Effector CD8-positive, alpha-beta T cell (primary cell): ENCODE measurements at places on chromosomes 16 and 17.
A peak's percentile ranks its signal among the peaks of the same experiment; 100 is the strongest.

- DNase-seq = no peak
Observed at GRCh38 chr16:81592353-81592866, 147.8 kb downstream of the CMIP start.

DNA sequence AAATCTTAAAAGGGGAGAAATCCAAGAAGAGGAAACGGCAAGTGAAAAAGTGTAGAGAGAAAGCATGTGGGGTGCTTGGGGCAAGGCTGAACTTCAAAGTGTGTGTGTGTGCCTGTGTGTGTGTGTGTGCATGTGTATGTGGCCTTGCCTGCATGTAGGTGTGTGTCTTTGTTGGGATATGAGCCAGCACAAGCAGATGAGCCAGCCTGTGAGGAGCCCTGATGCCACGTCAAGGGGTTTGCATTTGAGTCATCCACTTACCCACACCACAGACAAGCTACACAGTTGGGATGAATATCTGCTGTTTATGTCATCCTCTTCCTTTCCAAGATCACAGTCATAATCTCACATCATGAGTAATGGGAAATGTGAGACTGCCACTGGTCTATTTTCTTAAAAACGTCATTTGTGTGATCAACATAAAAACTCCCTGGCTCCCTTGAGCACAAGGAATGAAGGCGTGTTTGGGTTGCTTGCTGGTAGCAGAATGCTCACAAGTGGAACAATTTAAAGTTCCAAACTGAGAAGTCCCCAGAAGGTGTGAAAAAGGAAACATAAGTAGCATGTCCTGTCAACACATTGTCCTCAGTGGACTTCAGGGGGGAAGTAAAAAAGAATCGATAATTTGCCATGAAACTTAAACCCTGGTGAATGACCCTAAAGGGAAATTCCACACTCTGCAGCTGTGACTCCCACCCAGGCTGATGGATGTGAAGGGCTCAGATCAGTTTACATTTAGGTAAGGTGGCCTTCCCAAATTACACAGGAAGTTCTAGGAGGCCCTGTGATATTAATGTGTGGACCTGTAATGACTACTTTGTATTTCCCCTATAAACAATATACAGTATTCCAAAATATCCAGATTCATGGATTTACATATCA is 14.7 kb downstream of the KCTD19 start:
- DNase-seq = no peak

DNA sequence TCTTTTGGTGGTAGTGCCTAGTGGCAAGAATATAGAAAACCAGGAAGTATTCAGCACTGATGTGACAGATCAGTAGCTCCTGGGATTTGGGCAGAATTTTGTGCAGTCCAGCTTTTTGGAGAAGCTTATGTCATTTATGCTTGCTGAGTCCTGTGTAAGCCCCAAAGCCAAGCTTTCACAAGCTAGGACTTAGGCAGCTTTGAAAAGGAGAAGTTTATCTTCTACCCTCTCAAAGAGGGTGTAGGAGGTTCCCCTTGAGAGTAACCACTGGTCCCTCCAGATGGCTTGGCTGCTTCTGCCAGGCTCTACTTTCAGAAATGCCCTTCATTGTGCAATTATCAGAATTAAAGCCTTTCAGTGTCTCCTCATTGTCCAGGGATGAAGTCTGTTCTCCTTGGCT is 78.8 kb downstream of the CES1 start:
- DNase-seq = no peak

DNA sequence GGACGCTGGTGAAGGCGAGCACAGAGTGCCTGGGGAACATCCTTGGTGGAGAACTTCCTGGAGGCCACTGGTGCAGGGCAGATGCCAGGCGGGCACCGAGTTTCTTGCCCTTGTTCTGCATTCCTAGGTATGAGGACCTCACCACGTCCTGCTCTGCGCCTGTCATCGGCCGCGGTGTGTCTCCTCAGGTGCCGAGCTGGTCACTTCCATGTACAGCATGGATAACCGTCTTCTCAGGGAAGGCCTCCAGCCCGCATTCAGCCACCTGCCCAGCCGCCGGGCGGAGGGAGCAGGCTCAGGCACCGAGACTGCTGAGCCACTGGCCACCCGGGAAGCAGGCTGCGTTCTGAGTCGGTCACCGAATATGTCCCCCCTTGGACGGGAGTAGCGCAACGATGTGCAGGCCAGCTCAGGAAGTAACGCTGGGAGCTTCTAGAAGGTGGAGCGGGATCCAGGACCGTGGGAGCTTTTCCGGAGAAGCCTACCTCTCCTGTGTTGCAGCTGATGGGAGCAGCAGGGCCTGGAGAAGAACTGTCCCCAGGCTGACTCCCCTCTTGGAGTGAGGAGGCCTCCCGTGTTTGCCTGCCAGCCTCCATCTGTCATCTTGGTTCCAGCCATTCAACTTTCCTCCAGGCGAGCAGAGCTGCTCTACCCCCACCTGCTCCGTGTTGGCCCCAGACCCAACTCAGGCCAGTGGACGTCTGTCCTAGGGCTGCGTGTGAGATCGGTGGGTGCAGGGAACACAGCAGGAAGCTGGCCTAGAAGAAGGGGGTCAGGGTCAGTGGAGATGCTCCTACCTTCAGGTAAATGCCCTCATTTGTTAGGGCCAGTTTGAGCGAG is 2.1 kb upstream of the BAIAP2 start:
- DNase-seq = no peak

DNA sequence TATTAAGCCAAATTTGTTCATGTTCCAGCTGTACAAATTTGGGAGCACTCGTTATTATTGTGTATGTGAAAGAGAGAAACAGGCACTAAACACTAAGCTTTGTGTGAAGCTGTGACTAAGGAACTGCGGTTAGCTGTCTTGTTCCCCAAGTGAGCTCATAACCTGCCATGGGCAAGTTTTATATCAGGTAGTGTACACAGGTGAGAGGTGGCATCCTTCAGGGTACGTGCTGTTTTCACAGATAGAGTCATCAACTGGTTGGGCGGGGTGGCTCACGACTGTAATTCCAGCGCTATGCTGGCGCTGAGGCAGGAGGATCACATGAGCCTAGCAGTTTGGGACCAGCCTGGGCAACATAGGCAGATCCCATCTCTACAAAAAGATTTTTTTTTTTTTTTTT is 2.8 kb downstream of the DNAJA3 start:
- DNase-seq = no peak

DNA sequence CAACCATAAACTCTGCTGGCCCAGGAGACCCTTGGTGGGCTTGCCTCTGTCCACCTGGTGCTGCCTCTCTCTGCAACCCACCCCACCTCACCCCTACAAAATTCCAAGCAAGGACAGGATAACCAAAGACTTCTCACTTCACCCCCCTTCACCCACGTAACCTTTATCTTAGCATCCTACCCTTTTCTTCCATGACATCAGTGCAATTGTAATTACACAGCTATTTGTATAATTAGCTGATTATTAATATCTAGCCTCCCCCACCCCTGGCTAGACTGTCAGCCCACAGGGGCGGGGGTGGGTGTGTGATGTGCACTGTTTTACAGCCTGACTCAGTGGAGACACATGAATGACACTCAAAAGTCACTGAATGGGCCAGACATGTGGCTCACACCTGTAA is 262.2 kb downstream of the MRTFB start:
- DNase-seq = no peak

GRCh38 chr16:75087375-75087979 is 29.1 kb downstream of the LDHD start:
- DNase-seq = no peak

DNA sequence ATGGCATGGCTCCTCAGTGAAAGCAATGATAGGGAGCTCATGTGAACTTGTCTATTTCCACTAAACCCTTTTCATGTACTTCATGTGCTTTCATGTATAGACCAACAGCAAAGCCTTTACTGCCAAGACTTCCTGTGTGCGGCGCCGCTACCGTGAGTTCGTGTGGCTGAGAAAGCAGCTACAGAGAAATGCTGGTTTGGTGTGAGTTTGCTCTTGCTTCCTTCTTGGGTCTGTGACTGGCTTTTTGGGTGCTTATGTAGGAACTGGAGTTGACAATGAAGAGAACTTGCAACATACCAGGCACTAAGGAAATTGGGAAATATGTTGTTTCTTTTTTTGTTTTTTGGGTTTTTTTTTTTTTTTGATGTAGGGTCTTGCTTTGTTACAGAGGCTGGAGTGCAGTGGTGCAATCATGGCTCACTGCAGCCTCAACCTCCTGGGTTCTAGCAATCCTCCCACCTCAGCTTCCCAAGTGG is 5.7 kb downstream of the SNX11 start:
- DNase-seq = peak; percentile 13

DNA sequence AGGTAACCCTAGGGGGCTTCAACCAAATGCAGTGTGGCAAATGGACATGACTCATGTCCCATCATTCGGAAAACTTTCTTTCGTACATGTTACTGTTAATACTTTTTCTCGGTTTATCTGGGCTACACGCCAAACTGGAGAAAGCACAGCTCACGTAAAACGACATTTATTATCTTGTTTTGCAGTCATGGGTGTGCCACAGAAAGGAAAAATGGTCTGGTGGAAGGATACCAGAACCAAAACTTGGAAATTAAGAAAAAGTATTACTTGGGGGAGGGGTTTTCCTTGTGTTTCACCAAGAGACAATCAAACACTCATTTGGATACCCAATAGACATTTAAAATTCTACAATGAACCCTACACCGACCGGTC is 23.6 kb downstream of the ALOX15B start:
- no peak for DNase-seq

- no peak for DNase-seq
Observed at GRCh38 chr17:10748531-10749181, 18.8 kb upstream of the TMEM220 start.

- no peak for DNase-seq
Observed at GRCh38 chr17:47670064-47670463, 20.3 kb downstream of the KPNB1 start.

DNA sequence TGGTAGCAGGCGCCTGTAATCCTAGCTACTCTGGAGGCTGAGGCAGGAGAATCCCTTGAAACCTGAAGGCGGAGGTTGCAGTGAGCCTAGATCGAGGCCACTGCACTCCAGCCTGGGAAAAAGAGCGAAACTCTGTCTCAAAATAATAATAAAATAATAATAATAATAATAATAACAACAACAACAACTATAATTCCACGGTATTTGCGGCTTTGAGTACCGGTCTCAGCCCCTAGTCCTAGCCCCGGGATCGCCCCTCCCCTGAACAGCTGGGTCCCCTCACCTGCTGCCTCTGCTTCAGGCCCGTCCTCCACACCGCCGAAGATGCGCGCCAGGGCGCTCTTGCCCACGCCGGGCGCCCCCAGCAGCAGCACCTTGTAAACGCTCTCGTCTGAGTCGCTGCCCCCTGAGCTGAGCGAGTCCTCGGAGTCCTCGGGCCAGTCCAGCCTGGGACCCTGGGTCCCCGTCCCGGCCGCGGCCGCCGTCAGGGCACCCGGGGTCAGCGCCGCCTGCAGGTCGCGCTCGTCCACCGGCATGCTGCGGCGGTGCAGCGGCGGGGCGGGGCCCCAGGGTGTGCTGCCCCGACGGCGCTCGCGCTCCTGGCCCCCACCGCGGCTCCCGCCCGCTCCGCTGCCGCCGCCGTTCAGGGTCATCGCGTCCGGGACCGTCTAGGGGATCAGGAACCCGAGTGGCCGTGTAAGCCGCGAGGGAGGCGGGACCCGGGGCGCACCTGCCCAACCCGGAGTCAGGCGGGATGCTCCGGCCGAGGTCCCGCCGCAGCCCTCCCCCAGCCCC is 611 bp downstream of the RRAD start:
- no peak for DNase-seq

GRCh38 chr16:31105677-31106213 is 2.4 kb upstream of the BCKDK start:
- peak; percentile 80 for DNase-seq

DNA sequence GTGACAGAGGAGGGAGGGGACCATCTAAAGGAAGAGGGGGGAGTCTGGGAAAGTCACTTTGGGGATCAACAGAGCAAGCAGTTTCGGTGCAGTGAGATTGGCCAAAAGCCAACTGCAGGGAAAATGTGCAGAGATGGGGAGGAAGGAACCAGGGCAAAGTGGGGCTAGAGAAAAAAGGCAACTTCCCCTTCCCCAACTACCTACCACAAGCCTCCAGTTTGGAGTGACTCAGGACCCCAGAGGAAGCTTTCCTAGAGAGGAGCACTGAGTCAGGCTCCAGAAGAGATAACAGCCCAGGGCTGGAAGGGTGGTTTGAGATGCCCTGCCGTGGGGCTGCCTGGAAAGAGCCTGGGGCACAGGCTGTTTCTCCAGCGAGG is 6.9 kb upstream of the CD300LD start:
- no peak for DNase-seq

GRCh38 chr17:56833057-56833808 is 487 bp downstream of the C17orf67 start:
- DNase-seq = peak; percentile 47
